ENCODE measurements at places on chromosomes 6 and 20.

GRCh38 chr20:51059862-51060261 is 37.0 kb upstream of the KCNG1 start:
- no peak for DNase-seq

GRCh38 chr6:137845460-137845859 is 21.6 kb upstream of the TNFAIP3 start:
- no peak for DNase-seq

DNA sequence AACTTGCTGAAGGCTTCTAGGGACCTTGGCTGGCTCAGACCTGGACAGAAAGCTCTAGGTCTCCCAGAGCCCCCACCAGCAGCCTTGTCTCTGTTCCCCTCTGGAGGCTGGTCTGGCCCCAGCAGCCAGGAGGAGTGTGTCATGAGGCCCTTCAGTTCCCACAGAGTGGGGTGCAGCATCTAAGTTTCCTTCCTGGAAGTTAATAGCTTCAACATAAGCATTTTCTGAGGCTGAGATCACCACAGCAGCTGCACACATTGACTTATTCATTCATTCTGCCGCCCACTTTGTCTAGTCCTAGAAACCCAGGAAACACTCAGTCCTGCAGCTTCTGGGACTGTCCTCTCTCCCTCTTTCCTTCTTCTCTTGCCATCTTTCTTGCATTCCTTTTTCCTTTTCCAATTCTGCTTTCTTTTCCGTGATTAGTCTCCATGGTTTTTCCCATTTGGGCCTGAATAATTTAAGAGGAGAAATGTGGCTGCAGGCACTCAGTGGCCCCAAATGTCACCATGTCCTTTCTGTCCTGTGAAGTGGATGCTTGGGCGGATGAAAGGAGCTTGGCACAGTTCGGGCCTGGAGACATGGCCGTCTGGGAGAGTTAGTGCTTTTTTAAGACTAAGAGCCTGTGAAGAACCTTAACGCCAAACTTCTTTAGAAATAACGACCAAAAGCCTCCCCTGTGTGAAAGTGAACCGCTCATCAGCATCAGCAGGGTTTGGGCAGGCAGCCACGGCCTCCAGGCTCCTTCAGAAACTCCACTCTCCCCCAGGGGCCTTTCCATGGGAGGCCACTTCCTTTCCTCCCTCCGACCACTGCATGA is 31.0 kb upstream of the PCMTD2 start:
- no peak for DNase-seq

DNA sequence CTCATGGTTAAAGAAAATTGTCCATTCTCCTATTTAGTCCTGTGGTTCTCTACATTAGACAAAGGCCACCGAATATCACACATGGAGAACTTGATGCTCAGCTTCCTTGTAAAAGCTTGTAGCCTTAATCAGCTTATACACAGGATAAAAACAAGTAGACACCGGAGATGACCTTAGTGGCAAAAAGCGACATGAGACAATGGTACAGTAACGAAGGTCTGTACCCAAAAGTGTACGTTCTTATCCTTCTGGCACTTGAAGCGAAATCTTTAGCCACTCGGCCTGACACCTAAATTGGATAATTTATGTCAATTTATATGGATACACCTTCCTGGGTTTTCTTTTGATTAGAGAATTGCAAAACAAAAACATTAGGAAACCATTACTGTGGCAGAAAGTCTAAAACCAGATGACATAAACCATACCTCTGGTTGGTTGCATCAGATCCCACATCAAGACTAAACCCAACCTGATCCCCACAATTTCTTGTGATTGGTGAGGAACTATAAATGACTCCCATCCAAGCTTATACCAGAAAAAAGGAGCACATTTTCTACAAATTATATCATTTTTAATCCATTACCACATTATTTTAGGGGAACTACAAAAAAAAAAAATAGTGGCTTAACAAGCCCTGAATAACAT is 6.1 kb downstream of the RBM39 start:
- DNase-seq = no peak

- peak; percentile 16 for DNase-seq
Observed at GRCh38 chr20:36745234-36745926, 510 bp downstream of the NDRG3 start.

- no peak for DNase-seq
Observed at GRCh38 chr6:13455552-13455966, 31.8 kb downstream of the GFOD1 start.

- DNase-seq = no peak
Observed at GRCh38 chr6:44006123-44006871, 121.0 kb downstream of the MRPL14 start.

GRCh38 chr20:63376283-63377250 is 15.4 kb upstream of the CHRNA4 start:
- no peak for DNase-seq

- no peak for DNase-seq
Observed at GRCh38 chr6:135054226-135054568, 425 bp downstream of the HBS1L start.

- DNase-seq = no peak
Observed at GRCh38 chr6:134619789-134620188, 301.9 kb upstream of the SGK1 start.

DNA sequence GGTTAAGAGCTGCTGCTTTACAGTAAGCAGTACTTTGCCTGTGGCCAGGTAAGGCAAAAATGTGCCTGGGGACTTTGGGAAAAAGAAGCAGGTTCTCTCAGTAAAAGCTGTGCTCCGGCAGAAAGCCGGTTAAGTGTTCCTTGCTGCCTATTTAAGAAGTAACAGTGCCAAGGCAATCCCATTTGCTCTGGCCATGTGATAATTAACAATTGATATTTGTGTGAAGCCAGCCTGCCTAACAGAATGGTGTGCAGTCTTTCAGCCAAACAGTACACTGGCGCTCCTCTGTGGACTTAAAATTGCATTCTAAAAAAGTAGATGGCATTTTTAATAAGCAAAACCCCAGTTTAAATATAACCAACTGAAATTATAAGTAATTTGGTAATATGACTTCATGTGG is 430.3 kb downstream of the PLCB1 start:
- no peak for DNase-seq

DNA sequence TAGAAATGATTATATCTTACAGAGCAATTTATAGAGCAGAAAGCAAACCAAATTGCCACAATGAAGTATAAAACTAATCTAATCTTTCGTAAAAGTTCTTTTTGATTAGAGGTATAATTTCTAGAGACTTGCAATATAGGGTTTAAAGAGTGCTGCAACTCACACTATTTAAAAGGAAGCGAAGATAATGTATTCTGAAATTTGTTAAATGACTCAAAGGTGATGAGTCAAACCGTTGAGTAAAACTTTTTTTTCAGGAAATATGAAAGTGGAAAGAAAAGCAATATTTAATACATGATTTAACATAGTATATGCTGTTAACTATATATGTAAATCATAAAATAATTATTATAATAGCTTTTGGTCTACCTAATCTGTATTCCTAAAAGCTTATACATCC is 133.6 kb downstream of the SYNE1 start:
- no peak for DNase-seq

- no peak for DNase-seq
Observed at GRCh38 chr6:7139835-7140470, 32.2 kb downstream of the RREB1 start.

GRCh38 chr6:24107294-24107693 is 18.7 kb upstream of the NRSN1 start:
- no peak for DNase-seq

DNA sequence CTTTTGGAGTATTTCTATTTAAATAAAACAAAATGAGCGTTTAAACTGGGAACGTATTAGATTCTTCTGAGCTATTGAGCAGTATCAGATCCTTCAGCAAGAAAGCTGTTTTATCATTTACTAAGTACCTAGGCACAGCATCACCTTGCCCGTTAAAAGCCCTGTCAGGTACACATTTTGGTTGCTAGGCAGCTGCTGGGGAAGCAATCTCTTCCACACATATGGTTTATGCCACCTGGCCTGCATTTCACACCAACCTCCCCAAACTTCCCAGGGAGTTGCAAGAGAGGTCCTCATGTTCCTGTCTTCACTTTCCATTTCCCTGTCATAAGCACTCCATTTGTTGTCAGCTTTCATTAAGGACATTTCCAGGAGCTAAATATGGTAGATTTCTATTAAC is 400.1 kb downstream of the PLCB1 start:
- no peak for DNase-seq

- no peak for DNase-seq
Observed at GRCh38 chr6:119894811-119895210, 545.2 kb upstream of the MAN1A1 start.

DNA sequence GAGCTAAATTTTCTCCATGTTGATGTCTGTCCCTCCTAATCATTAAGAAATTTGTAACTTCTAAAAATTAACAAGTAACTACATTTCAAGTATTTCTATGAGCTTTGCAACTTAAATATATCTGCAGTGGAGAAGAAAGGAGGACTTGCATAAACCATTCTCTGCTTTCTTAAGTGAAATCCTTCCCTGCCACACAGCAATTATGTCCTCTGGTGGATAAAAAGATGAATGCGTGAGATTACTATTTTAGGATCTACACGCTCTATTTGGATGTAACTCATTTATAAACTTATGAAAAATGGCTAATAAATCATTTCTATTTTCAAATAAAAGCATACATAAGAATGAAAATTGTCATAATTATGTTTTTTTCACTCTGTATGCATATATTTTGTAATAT is 338.0 kb upstream of the PTCHD4 start:
- DNase-seq = peak; percentile 7

- no peak for DNase-seq
Observed at GRCh38 chr6:169490830-169491229, 211.0 kb downstream of the WDR27 start.

- no peak for DNase-seq
Observed at GRCh38 chr6:34108176-34108575, 37.7 kb downstream of the GRM4 start.

- peak; percentile 41 for DNase-seq
Observed at GRCh38 chr6:36984581-36985416, 1.2 kb downstream of the MTCH1 start.

DNA sequence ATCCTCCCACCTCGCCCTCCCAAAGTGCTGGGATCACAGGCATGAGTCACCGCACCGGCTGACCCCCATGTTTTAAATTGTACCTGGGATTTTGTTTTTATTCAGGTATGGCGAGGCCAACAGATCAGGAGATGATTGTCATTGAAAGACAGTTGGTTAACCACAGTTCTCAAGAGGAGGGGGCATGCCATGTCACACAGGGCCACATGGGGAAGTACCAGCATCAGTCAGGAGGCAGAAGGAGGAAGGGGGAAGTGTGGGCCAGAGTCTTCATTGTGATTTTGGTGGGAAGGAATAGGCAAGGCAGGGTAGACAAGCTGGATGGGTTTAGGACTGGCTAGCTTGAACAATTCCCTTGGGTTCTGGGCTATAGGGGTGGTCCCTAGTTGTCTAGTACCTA is 9.9 kb upstream of the MMP9 start:
- no peak for DNase-seq

- no peak for DNase-seq
Observed at GRCh38 chr6:134161041-134161440, 108.6 kb upstream of the SLC2A12 start.

GRCh38 chr20:44800391-44801046 is 9.8 kb downstream of the RIMS4 start:
- DNase-seq = no peak
